Stimulated activated CD8-positive, alpha-beta memory T cell treated with anti-CD3 and anti-CD28 coated beads, Interleukin-7, amount 100 ng/mL, for 24 hours (primary cell): ENCODE measurements at places on chromosomes 5 and 9.

GRCh38 chr9:126721564-126721981 lies 83.3 kb upstream of the ZBTB43 start:
- DNase-seq: no peak

- DNase-seq: no peak
Measured at GRCh38 chr5:180352116-180353047, 754 bp downstream of the GFPT2 start.

DNA sequence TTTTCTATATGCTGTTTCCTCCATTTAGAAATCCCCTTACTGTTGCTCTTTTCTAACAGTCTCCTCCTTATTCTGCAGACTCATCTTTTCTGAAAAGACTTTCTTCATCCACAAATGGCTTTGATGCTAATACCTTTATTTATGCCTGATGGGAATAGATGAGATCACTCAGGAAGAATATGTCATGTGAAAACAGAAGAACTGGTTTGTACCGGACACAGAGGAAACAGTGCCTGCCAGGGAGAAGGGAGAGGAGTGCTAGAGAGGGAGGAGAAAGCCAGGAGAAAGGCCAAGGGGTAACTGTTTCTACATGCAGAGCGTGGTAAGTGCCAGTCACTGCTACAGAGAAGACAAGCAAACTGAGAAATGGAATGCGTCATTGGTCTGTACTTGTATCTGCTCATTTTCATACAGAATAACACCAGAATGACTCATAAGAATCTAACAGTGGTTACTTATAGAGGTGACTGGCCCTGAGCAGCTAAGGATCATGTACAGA lies 45.9 kb upstream of the PJA2 start:
- DNase-seq: no peak

DNA sequence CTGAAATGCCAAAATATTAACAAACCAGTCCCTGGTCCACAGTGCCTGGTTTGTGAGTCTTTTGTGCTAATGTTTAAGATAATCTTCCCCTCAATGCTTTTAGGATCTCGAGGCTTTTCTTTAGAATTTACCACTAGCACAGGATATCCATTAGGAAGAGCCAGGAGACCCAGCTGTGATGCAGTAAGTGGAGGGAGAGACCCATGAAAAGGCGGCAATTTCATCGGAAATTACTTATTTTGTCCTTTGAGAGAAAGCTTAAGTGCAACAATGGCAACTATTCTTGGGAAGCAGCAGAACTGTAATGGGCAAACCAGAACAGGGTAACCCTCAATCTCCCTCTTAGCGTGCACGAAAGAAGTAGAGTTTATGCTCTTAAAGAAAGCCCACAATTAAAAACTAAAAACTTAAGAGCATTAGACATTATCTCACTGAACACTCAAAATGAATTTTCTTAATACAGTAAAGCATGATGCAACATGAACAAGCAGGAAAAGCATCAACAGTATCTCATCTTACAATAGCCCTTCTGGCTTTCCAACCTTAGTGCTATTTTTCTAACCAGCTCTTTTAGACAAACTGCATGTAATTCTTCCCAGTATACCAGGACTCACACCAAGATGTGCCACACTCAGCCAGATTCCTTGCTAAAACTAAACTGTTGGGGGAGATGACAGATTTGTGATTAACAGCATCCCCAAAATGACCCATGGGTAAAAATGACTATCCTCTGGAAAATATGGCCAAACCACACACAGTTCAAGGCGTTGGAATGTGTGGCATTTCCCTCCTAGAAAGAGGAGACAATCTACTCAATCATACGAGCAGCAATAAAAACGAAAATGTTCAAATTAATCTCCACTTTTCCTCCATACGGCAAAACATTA lies 36.4 kb downstream of the PWWP2A start:
- no peak for DNase-seq

GRCh38 chr5:143938230-143938629 lies 126.3 kb downstream of the HMHB1 start:
- DNase-seq: no peak

DNA sequence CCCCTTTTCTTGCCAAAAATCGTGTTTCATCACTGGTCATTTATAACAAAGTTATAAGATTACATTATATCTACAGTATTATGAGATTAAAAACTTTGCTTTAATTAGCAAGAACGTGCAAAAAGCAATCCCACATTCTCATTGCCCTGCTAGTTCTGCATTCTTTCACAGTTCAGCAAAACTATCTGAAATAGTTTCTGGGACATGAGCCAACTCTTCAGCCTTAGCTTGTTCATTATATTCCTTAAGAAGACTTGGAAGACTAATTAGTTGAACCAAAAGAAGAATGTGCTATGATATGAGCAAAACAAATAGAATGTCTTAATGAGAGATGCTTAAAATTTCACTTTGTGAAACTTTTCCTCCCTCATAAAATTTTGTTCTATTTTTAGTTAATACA lies 76.7 kb downstream of the ITGA1 start:
- no peak for DNase-seq

DNA sequence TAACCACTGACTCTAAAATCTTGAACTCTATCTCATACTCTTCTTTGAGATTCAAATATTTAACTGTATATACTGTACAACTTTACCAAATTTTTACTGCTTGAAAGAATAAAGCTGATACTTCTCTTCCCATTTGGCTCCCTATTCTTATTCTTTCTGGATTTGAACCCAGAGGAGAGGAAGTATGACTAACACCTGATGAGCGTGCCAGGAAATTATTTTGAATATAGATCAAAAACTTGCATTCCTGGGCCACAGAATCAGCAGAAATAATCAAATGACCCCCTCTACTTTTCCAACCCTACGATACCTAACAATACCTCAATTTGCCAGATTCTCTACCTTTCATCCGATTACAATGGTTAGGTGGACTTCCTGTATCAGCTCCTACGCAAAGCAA lies 285.8 kb downstream of the ISL1 start:
- no peak for DNase-seq

DNA sequence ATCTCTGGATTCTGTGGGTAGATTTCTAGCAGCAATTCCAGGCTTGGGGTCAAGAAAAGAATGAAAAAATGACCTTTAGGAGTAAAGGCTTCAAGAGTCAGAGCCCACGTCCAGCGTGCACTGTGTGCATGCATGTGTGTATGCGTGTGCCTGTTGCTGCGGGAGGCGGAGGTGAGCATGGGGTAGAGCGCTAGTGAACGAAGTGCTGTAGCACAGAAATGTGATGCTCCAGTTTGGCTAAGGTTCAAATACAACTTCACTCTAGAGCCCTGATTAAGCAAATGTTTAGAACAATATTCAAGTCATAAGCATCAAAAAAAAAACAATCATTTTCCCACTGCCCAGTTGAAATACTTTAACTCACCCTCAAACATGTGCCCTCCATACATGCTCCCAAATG lies 403.9 kb downstream of the ZNF608 start:
- no peak for DNase-seq

DNA sequence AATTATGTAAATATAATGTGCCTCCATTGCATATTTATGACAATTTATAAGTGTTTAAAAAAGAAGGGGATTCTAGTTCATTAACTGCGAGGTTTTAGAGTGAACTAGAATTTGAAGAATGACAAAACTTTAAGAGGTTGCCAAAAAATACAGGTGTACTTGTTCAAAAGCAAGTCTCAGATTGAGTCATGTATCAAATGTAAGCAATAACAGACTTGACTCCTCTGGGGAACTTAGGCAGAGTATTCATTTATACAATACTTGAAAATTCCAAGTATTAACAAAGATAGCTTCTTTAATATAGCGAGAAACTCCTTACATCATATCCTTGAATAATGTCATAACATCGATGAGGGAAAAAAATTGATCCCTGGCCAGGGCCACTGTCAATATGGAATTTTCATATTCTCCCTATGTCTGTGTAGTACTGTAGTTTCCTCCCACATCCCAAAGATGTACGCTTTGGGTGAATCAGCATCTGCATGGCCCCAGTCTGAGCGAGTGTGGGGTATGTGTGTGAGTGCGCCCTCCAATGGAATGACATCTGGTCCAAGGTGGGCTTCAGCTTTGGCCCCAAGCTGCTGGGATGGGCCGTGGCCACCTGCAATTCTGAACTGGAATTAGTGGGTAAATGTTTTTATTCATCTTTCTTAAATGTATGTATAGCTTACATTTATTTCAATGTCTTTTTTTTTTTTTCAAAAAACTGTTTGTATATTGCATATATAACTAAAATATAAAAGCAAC lies 70.1 kb downstream of the RIC1 start:
- no peak for DNase-seq

DNA sequence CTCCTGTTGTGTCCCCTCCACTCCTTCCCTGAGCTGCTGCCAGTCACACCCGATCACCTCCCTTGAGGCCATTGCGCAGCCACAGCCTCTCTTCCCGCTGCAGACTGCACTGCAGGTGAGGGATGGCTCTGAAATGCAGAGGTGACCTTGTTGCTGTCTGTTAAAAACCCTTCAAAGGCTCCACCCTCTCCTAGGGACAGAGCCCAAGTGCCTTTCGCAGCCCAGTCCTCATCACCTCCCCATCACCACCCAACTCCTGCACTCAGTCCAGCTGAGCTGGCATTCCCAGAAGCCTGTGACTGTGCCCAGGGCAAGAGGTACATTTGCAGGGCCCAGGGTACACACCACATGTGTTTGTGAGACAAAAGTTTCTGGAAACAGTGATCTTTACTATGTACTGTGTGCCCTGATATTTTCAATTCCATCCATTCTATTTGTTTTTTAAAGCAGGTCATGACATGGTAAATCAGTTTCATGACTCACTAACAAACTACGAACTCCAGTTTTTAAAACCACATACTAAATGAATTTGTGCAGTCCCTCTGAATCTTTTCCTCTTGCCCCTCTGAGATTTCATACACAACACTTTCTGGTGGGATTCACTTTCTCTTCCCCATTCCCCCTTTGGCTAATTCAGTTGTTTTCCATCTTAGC lies 73.0 kb upstream of the SPOCK1 start:
- DNase-seq: no peak
